ENCODE measurements at places on chromosomes 5 and 9.

DNA sequence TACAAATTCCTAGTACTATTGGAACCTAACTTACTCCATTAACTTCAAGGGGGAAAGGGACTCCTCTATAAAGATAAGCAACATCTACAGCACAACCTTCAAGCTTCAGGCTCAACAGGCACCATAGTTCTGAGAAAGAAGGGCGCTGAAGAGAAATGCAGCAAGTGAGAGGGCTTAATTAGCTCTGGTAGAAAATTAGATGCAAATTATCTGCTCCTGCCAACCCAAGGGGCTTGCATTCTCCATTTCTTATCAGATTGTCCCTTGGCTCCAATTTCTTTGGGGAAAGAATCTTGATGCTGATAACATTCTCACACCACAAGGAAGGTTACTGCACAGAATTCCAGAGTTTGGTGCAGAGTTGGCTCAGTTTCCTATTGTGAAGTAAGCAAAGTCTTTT is 214.6 kb downstream of the GABRG2 start:
- no peak for DNase-seq

DNA sequence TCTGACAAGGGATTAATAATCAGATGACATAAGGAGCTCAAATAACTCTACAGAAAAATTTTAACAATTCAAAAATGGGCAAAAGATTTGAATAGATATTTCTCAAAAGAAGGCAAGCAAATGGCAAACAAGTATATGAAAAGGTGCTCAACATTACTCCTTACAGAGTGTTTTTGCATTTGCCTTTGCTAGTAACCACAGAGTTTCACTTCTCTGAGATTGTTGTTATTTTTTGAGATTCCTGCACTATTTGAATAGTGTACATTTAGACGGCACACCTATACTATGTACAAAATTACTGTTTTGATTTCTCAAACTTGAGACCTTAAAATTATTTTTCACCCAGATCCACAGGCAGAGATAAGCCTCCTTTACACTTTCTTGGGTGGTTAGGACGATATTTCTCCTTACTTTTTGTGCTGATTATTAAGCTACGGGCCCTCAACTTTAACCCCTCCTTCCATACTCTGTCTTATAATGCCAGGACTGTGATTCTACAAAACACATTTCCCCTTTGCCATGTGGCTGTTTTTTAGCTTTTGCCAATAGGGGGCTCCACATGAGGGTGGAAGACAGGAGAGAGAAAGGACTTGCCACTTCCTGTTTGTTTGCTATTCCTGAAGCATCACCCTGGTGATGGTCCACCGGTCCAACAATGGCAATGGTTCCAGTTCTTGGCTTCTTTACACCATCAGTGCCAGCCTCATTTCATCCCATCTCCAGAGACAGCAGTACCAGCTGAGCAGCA is 65.0 kb upstream of the DAP start:
- no peak for DNase-seq

GRCh38 chr5:94983861-94984535 is 300.9 kb downstream of the MCTP1 start:
- DNase-seq = no peak

GRCh38 chr9:132094314-132094791 is 14.7 kb upstream of the MED27 start:
- no peak for DNase-seq

- no peak for DNase-seq
Measured at GRCh38 chr5:139133282-139133681, 64.9 kb downstream of the SIL1 start.

DNA sequence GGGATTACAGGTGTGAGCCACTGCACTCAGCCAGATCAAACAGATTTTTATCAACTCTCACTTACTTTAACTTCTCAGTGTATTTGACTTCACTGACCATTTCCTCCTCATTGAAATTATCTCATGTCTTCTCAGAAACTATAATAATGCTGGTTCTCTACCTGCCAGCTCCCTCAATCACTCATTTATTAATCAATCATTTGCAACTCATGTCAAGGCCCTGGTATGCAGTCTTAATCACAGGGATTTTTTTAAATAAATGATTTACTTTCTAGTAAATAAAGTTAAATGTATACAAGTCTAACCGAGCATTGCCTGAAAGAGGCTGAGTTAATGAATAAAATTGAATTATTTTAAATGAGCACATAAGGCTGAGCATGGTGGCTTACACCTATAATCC is 63.3 kb downstream of the PLPP1 start:
- DNase-seq = no peak

- no peak for DNase-seq
Measured at GRCh38 chr5:84602371-84602771, 217.7 kb upstream of the EDIL3 start.

GRCh38 chr5:139566611-139567010 is 5.5 kb downstream of the UBE2D2 start:
- no peak for DNase-seq

GRCh38 chr9:91208419-91208745 is 153.3 kb downstream of the AUH start:
- DNase-seq = no peak

DNA sequence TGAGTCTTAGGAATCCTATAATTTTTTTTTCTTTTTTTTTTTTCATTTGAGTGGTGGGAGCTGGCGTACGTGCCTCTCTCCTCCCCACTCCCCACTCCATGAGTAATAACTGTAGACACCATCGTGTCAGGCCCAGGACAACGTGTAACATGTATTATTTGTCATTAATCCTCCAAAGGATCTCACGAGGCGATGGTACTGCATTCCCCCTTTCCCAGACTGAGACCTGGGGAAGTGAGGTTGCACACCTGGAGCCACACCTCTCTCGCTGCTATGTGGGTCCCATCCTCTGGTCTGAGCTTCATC is 6.1 kb upstream of the IER5L start:
- no peak for DNase-seq

GRCh38 chr5:168950241-168950951 is 350.5 kb downstream of the SLIT3 start:
- DNase-seq = no peak

DNA sequence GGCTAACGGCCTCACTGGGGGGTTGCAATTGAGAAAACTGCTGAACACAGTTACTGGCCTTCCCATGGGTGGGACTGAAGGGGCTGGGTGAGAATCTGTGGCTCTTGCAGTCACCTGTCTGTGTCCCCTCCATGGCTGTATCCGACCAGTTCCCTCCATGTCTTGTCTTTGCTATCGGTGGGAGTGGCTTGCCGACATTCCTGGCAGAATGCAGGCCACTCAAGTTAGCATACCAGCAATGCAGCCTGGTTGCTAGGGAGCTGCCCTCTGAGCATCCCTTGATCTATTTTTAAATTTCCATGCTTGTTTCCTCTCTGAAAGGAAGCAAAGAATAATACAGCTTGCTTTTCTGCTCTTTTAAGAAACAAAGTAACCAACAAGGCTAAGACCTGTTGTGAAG is 1509.7 kb upstream of the WWC1 start:
- DNase-seq = no peak

DNA sequence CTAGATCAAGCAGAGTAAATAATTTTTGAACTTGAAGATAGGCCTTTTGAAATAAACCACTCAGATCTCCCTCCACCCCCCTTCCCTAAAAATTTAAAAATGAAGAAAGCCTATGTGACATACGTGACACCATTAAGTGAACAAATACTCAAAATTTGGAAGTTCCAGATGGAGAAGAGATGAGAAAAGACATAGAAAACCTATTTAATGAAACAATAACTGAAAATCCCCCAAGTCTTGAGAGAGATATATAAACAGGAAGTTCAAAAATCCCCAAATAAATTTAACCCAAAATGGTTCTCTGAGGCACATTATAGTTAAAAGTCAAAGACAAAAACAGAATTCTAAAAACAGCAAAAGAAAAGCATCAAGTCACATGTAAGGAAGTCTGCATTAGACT is 428.6 kb downstream of the PSAT1 start:
- no peak for DNase-seq

GRCh38 chr5:31135542-31135941 is 57.9 kb upstream of the CDH6 start:
- DNase-seq = no peak

DNA sequence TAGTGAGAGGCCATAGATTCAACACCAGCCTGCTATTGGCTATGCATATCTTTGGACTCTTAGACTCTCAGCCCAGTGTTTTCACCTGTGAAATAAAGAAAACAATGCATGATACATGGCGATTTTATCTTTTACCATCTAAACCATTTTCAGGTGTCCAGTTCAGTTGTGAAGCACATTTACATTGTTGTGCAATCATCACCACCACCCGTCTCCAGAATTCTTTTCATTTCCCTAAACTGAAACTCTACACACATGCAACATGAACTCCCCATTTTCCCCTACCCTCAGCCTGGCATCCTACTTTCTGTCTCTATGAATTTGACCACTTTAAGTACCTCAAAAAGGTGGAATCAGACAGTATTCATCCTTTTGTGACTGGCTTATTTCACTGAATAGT is 420.6 kb downstream of the MED10 start:
- DNase-seq = no peak

- no peak for DNase-seq
Measured at GRCh38 chr9:21872696-21873095, 70.3 kb downstream of the MTAP start.

GRCh38 chr9:19901586-19901985 is 112.7 kb upstream of the SLC24A2 start:
- no peak for DNase-seq

DNA sequence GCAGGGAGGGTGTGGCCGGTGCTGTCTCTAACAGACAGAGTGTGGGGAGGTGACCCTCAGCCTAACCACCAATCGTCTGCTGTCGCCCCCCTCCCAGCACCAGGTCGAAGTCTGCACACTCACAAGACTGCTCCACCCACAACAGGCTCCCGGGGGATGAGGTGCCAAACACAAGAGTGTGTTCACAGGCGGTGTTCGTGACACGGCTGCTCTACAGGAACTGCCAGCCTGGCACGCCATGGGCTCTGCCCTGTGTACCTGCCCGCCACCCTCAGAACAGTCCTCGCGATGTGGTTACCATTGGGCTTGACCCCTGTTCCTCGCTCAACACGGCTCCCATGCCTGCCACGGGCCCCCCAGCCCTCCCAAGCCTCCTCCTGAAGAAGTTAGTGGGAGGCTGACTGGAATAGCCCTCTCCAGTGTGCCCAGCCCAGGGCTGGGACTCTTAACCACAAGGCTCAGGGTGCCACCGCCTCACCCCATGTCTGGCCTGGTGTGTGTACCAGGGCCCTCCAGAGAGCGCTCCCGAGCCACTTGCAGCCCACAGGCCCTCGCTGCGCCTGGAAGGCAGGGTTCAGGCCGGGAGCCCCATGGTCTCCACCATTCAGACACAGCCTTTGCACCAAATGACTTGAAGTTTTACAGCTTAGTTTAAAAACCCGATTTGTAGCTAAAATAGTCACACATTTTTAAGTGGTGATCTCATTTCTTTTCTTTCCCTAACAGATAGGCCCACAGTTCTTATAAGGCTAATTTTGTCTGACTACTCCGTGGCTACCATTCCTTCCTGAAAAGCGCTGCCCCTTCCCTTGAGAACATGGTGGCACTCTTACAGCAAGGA is 102.5 kb downstream of the CAMSAP1 start:
- DNase-seq = no peak

GRCh38 chr9:137456061-137456863 is 2.9 kb downstream of the NSMF start:
- peak; percentile 58 for DNase-seq

All from posterior vena cava (tissue), 2 donors.